Stimulated activated CD4-positive, alpha-beta T cell treated with anti-CD3 and anti-CD28 coated beads, Interleukin-1b, Interleukin-23, amount 100 ng/mL, for 1 hour (primary cell): ENCODE measurements at places on chromosomes 12 and 14.

DNA sequence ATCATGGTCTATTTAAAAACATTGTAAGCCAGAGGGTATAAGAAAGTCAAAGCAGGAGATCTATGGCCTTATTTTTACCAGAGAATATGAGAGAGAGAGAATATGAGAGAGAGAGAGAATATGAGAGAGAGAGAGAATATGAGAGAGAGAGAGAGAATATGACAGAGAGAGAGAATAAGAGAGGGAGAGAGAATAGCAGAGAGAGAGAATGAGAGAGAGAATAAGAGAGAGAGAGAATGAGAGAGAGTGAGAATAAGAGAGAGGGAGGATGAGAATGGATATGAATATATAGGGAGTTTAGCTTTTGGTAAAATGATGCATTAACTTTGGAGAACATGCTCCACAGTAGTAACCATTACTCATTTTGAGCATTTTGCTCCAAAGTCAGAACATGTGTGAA, 48.0 kb upstream of the ALG10B start:
- no peak for DNase-seq

GRCh38 chr14:88202286-88202685, 120.8 kb downstream of the KCNK10 start:
- no peak for DNase-seq

DNA sequence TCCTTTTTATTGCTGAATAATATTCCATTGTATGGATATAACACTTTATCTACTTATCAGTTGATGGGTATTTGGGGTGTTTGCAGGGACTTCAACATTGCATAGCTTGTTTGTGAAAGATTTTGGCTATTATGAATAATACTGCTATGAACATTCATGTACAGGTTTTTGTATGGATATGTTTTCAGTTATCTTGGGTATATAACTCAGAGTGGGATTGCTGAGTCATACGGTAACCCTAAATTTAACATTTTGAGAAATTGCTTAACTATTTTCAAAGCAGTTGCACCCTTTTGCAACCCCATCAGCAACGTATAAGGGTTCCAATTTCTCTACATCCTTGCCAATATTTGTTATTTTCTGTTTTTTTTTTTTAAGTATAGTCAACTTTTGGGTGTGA, 27.3 kb upstream of the HELB start:
- DNase-seq: no peak

DNA sequence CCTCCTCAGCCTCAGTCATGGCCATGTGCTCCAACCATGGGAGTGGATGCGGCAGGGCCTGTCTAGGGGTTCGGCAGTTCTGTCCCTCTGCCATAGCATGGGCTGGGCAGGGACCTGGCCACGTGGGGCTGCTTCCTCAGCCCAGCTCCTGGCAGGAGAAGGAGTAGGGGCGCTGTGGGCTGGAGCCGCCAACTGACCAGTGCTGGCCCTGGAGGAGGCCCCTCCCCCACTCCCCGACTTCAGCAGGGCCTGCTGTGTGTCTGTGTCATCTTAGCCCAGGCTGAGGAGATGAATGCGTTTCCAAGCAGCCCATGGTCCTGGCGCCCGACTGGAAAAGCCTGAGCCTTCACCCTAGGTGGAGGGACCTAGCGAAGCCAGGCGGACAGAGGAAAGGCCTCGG, 2.7 kb upstream of the PACS2 start:
- DNase-seq: no peak

DNA sequence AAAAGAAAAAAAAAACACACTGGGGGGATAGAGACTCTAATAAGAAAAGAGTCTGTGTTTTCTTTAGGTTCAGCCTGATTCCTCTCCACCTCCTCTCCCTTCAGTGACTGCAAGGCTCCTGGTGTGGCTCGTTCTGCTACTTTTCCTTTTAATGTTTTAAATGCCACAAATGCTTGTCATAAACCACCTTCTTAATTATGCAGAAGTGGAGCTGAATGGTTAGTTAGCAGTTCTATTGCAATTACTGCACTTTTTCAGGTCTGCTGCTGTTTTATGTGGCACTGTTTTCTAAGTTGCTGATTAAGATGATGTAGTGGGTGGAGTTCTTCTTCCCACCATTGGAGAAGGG, 878.1 kb downstream of the DIO2 start:
- no peak for DNase-seq

- no peak for DNase-seq
Measured at GRCh38 chr14:30957813-30958370, 67.6 kb upstream of the AP4S1 start.

DNA sequence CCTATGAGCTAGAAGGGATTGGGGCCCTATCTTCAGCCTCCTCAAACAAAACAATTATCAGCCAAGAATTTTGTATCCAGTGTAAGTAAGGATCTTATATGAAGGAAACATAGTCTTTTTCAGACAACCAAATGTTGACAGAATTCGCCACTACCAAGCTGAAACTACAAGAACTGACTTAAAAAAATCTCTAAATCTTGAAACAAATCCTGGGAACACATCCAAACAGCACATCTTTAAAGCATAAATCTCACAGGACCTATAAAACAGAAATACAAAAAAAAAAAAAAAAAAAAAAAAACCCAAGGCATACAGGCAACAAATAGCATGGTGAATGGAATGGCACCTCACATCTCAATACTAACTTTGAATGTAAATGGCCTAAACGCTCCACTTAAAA, 41.3 kb upstream of the LMNTD1 start:
- no peak for DNase-seq

DNA sequence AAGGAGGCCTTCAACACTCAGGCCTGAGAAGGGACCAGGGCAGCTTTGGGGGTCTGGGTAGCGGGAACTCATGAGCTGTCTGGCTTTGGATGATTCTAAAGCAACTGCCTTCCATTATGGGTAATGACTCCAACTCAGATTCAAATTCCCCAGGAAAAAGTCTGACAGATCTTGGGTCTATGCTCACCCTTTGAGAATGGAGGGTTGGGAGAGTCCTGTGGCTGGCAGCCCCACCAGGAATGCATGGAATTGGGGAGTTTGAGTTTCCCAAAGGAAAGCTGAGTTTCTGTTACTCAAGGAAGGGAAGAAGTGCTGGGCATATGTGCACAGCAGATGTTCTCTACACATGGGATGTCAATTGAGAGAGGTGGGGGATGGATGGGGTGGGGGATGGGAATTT, 22.4 kb upstream of the LTBP2 start:
- DNase-seq: no peak

- no peak for DNase-seq
Measured at GRCh38 chr14:44896275-44897040, 65.3 kb downstream of the KLHL28 start.

DNA sequence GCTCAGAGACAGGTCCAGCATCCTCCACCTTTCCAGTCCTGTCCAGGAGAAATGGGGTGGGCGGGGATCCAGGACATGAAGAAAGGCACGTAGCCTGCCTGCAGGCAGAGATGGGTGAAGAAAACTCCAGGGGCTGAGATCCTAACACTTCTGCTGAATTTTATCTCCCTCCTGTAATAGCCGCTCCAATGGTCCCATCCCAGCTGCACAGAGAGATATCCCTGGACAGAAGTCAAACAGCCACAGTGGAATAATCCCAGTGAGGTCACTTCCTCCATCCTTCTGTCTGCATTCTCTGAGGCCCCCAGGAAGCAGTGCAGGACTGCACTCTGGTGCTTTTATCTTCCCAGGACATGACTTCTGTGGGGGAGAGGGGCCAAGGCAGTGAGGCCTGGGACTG, 26.3 kb downstream of the KRT18 start:
- no peak for DNase-seq

GRCh38 chr12:30599608-30600007, 96.1 kb downstream of the IPO8 start:
- DNase-seq: no peak

GRCh38 chr12:6722863-6723262, 983 bp upstream of the COPS7A start:
- no peak for DNase-seq

DNA sequence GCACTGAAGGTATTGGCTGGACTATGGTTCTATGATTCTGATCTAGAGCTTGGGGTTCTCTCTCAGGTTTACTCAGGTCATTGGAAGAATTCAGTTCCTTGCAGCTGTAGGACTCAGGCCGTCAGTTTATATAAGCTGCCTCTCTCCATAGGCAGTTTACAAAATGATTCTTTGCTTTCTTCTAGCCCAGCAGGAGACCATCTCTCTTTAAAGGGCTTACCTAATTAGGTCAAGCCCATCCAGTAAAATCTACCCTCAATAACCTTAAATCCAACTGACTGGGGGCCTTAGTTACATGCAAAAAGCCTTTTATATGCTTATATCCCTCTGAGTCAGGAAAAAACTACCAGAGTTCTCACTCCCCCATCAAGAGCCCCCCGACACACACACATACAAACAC, 80.5 kb upstream of the GARIN6 start:
- DNase-seq: no peak

DNA sequence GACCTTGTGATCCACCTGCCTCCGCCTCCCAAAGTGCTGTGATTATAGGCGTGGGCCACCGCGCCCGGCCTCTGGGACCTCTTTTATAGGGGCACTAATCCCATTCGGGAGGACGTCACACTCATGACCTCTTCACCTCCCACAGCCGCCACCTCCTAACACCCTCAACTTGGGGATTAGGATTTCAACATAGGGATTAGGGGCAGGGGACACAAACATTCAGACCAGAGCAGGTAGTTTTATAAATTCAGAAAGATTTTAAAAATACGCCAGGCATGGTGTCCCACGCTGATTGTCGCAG, 49.4 kb downstream of the TPCN1 start:
- no peak for DNase-seq

DNA sequence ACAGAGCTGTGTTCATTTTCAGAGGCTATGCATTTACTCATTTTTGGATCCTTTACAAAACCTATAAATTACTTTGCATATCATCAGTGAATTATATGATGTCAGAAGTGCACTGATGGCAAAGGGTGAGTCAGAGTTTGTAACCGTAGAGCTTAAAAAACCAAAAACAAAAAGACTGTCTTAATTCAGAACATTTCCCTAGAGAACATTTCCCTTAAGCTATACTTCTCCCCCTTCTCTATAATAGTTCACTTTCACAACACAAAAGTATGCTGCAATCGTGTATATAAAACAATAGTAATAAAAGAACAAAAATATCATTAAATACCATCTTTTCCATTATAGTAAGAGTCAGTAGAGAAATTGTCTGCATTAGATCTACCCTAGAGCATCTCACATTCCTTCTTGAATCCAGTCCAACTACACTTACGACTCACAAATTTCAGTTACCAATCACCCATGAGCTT, 934.9 kb downstream of the LRFN5 start:
- DNase-seq: no peak

DNA sequence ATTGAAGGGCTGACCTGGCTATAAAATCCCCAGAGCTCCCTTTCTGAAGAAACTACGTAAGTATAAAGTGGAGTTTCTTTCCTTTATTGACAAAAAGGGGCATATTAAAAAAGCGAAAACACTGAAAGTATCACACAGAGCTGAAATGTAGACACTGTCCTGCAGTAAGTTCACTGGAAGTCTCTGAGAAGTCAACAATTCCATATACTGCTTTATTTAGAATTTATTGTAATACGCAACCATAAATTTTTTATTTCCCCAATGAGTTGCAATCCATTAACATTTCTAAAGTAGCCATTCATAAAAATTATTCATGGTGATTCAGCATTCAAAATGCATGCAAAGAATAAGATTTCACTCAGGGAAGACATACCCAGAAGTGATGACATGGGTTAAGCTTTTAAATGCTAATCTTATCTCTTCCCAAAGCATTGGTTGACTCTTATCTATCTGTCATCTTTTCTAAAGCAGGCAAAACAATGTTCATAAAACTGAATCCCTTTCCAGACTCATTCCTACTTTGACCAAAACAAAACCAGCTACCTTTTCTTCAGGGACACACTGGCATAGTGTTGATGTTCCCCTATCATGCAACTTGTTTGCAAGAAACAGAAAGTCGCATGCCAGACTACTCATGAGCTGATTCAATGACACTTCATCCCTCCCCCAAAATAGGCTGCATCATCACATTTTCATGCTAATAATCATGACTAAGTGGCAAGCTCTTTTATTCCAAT, 17.3 kb downstream of the KITLG start:
- no peak for DNase-seq

- no peak for DNase-seq
Measured at GRCh38 chr12:12176402-12176801, 90.4 kb downstream of the LRP6 start.

- DNase-seq: no peak
Measured at GRCh38 chr12:110372056-110372425, 31.5 kb downstream of the ANAPC7 start.

GRCh38 chr14:70782361-70782760, 27.0 kb downstream of the MAP3K9 start:
- DNase-seq: no peak

GRCh38 chr12:108119126-108119973, 9.7 kb upstream of the WSCD2 start:
- no peak for DNase-seq

DNA sequence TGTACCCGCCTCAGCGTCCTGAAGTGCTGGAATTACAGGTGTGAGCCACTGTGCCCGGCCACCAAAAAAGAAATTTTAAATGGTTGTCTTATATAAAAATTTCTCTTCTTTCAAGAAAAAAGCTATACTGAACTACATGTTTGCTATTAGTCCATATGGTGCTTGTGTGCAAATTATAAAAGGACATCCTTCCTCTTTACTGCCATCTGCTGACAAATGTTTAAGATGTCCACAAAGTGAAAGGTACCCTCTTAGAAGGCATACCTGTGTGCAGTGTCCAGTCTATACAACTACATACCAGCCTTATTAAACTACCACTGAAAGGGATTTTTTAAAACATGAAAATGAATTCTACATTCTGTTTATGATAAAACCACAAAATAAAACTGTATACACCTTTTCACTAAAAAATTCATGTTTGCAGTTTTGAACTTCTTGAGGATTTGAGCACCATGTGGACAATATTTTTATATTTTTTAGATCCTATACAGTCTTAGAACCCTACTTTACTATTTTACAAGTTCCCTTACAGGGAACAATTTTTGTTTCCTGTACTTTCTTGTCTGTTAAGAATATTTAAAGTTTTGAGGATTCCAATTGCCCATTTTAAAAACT, 32.8 kb upstream of the TOMM20L start:
- no peak for DNase-seq

DNA sequence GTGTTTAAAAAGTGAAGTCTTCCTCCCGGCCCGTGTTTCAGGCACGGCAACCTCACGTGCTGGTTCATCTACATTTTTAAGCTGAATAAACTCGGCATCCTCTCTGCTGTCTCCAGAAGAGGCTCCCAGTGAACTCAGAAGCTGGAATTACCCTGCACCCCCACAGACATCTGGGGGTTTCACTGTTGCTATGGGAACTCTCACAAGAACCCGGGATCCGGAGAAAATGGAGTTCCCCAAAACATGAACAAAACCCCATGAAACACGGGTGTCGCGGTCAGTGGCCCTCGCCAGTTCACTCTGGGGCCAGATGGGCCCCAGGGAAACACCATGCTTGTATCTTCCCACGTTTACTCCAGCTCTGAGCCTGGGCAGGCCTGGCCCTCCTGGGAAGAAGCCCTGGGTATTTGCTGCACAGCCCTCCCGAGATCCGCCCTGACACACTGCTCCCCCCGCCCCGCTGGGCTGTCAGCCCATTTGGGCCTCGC, 143.7 kb downstream of the PIWIL1 start:
- DNase-seq: no peak

DNA sequence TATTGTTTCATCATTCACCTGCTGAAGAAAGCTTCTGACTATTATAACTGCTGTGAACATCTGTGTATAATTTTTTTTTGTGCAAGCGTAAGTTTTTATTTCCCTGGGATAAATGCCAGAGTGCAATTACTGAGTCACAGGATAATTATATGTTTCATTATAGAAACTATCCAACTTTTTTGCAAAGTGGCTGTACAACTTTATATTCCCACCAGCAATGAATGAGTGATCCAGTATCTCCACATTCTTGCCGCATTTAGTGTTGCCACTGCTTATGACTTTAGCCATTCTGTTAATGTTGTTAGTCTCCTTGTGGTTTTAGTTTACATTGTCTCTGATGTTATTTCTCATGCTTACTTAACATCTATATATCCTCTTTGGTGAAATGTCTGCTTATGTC, 88.1 kb upstream of the CCDC175 start:
- DNase-seq: no peak
